ENCODE measurements at places on chromosomes 2 and 18.

DNA sequence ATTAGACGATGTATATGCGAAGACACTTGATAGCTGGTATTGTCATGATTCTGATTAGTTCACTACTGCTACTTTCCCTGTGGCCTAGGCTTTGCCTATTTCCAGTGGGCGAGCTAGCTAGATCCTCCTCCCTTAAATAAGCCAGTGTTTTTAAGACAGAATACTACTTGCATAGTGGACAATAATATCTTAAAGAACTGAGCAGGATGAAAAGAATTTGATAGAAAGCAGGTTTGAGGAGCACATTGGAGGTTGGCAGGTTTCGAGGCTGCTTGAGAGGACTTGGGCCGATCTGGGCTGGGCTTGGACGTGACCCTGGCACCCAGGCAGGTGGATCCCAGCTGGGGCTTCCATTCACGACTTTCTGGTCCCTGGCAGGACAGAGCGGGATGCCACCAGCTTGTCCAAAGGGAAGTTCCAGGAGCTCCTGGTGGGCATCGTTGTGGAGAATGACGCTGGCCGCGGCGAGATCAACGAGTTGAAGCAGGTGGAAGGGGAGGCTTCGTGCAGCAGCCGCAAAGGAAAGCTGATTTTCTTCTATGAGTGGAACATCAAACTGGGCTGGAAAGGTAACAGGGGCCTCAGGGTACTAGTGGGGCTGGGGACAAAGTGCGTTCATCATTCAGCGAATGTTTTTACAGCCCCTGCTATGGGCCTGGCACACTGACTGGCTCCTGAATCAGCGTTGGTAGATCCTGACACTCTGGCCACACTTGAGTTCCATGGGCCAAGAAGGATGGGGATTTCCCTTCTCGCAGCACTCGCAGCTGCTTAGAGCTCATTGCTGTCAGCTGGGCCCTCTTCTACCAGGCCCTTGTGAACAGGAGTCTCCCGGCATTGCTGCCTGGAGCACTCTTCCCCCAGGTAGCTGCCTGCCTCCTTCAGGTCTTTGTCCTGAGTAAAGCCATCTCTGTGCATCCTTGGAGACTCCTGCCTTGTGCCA is 16.9 kb downstream of the C2orf74 start:
- peak overlapping the region; percentile 96 for H3K27ac ChIP-seq
- H3K4me1 ChIP-seq: peaks cover 62% of the 10 kb centered on the region
- H3K36me3 ChIP-seq: peaks cover 62% of the 10 kb centered on the region
- peak overlapping the region; percentile 90 for H3K4me3 ChIP-seq
- DNase-seq: peak; percentile 42

- H3K27me3 ChIP-seq: no peaks in the 10 kb centered on the region
- H3K4me1 ChIP-seq: no peaks in the 10 kb centered on the region
- DNase-seq: no peak
- no peak overlapping the region for H3K4me3 ChIP-seq
Measured at GRCh38 chr2:167462379-167462778, 574.1 kb downstream of the XIRP2 start.

- H3K27ac ChIP-seq: no peak within 1 kb of the TSS
- H3K36me3 ChIP-seq: peaks cover 4% of the 10 kb centered on the region
- peaks cover 19% of the 10 kb centered on the region for H3K27me3 ChIP-seq
- peaks cover 5% of the 10 kb centered on the region for H3K4me1 ChIP-seq
Measured at GRCh38 chr18:33577685-33578517, at the start of gene ASXL3. TSS of gene ASXL3 (plus strand) at chr18:33578219. CDS start at chr18:33578632, 413 bp downstream.

- H3K27me3 ChIP-seq: no peaks in the 10 kb centered on the region
- no peak for DNase-seq
- no peak overlapping the region for H3K27ac ChIP-seq
Measured at GRCh38 chr2:42877936-42878335, 85.6 kb upstream of the HAAO start.

GRCh38 chr18:58231930-58232329 is 187.9 kb downstream of the NEDD4L start:
- H3K4me1 ChIP-seq: no peaks in the 10 kb centered on the region
- no peak for DNase-seq
- H3K36me3 ChIP-seq: no peaks in the 10 kb centered on the region
- H3K27ac ChIP-seq: no peak overlapping the region

DNA sequence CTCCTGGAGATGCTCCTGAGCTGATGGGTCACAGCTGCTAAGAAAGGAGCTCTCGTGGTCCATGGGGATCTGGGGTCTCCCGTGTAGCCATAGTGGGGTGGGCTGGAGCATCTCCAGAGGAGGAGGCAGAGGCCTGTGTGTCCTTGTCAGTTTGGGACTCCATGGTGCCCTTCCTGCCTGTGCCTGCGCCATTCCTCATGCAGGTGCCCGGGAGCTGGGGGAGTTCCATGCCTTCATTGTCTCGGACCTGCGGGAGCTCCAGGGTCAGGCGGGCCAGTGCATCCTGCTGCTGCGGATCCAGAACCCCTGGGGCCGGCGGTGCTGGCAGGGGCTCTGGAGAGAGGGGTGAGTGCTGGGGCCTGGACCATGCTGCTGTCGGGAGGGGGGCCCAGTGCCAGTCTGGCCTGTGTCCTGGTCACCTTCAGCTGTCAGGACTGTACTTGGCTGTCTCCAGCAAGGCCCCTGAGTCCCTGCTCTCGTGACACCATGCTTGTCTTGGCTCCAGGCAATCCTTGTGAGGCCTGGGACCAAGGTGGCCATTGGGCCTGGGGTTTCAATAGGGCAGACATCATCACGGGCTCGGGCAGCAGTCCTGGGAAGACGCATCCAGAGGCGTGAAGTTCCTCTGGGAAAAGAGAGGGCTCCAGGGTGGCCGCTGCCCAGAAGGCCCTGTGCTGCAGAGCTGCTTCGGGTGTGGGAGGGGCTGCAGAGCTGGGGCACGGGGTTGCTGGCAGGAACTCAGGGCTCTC is 7.3 kb downstream of the CAPN10 start:
- H3K36me3 ChIP-seq: peaks cover 69% of the 10 kb centered on the region
- H3K27me3 ChIP-seq: no peaks in the 10 kb centered on the region
- peaks cover 18% of the 10 kb centered on the region for H3K4me1 ChIP-seq
- H3K4me3 ChIP-seq: no peak overlapping the region
- peak; percentile 19 for DNase-seq
- H3K27ac ChIP-seq: no peak overlapping the region

DNA sequence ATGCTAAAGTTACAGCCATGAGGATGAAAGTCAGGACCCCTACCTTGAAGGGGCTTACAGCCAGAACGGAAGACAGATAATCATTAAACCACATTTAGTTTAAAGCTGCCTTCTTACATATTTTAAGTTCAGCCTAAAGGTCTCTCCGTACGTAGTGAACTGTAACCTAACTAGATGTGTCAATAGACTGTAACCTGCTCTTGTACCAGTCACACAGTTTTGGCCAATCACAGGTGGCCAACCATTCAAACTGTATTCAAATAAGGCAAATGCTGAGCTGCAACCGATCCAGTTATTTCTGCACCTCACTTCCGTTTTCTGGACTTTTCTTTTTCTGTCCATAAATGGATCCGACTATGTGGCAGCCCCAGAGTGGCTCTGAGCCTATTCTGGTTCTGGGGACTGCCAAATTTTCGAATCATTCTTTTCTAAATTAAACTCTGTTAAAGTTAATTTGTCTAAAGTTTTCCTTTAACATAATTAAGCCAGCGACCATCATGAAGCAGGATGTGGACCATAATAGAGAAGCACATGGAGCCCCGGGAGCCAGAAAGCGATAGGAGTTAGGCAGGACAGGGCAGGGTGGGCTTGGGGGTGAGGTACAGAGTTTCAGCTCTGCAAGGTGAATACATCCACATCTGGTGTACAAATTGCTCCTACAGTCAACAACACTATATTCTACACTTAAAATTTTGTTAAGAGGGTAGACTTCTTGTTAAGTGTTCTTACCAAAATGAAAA is 48.4 kb upstream of the YPEL5 start:
- H3K36me3 ChIP-seq: no peaks in the 10 kb centered on the region
- no peak overlapping the region for H3K27ac ChIP-seq
- H3K27me3 ChIP-seq: peaks cover 13% of the 10 kb centered on the region
- DNase-seq: no peak
- no peaks in the 10 kb centered on the region for H3K4me1 ChIP-seq

- peak overlapping the region; percentile 89 for H3K27ac ChIP-seq
- H3K4me1 ChIP-seq: peaks cover 69% of the 10 kb centered on the region
- H3K4me3 ChIP-seq: peak overlapping the region; percentile 16
- DNase-seq: peak; percentile 50
Measured at GRCh38 chr2:84781942-84782716, 98.8 kb downstream of the TRABD2A start.
